ENCODE measurements at places on chromosomes 5 and 9.
A peak's percentile ranks its signal among the peaks of the same experiment; 100 is the strongest.

GRCh38 chr5:67964619-67965018 lies 250.9 kb upstream of the PIK3R1 start:
- no peak for DNase-seq

DNA sequence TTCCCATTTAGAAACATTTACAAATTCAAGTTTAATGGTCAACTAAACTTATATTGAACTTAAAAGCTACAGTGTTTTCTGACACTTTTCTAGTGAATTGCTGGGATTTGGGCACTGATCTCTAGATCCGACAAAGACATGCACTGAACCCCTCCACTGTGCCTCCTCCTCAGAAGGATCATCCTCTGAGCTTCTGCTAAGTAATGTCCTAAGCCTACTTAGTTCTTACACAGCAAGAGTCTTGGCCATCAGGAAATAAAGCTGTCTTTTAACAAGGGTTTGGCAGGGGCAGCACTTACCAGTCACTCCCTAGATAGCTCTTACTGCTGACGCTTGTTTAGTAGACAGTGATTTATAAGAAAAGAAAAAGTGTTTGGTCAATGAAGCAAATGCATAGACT lies 50.5 kb downstream of the FAM81B start:
- DNase-seq, result no peak

- no peak for DNase-seq
These were observed 115.2 kb downstream of the LHFPL2 start for GRCh38 chr5:78533356-78533755.

DNA sequence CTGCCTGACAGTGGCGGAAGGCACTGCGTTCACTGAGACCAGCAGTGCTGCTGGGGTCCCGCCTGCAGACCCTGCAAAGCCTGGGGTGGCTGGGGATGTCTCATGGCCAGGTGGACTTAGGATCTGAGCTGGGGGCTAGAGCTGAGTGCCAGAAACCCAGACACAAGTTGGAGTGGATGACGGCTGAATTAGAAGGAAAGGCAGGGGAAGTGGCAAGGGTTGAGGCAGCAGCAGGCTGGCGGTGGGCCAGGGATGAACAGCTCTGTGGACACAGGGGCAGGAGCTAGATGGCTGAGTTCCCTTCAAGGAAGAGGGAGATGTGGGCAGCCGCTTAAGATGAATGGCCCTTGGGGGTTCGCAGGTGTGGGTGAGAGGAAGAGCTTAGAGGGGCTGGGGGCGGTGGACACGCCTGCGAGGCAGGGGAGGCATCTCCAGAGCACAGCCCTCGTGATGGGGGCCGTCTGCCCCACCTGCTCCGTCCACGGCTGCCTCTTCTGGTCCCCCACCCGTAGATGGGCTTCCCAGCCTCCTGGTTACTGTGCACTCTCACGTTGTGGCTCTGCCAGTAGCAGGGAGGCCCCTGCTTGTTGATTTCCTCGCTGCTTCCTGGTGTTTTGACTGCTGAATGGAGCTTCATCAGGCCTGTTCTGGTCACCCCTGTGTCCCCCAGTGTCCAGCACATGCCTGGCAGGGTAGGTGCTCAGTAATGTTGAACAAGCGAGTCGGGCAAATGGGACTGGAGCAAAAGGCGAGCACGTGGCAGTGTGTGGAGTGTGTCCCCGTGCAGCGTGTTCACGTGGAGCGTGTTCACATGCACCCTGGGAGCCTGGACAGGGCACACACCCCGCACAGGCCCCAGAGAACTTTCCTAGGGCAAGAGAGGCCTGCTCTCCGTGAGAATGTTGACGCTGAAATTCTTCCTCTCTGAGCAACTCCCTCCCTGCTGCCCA lies 168.2 kb downstream of the CACNA1B start:
- DNase-seq, result no peak

DNA sequence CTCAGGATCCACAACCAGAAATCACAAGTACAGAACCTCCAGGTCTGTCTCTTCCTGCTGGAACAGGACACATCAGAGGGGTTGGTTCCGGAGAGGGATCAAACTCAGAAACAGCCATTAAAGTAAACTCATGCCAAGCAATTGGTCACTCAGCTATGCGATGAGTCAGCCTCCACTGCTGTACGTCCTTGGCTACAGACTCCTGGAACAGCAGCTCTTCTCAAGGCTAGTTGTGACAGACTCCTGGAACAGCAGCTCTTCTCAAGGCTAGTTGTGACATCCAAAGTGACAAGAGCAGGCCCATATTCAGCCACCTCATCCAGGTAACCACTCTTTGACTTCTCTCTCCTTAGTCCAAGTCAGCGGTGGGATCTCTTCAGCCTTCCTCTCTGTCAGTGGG lies at the start of gene SPINK13:
TSS of gene SPINK13 (plus strand) at position 229 of the 400 bp plus-strand sequence. CDS start 1,279 bp downstream, outside the sequence.
- no peak for DNase-seq

- no peak for DNase-seq
These were observed 380.7 kb downstream of the IRX2 start for GRCh38 chr5:2370626-2371418.

DNA sequence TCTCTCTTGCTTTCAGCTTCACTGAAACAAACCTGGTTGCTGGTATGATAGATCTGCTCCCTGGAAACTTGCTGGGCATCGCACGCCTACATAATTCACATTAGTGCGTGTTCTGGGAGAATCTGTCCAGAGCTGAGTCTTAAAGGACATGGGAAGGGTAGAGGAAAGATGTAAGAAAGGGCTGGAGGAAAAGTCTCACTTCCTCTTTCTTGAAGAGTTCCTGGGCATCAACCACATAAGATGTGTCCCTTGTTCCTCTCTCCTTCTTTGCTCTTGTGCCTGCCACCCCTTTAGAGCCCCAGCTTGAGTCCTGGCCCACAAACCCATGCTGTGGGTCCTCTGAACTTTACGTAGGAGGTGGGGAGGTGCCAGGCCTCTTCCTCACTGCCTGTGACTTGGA lies 205.3 kb upstream of the PANK3 start:
- DNase-seq, result no peak

GRCh38 chr5:141762790-141763368 lies 80.8 kb upstream of the ARAP3 start:
- DNase-seq, result no peak

DNA sequence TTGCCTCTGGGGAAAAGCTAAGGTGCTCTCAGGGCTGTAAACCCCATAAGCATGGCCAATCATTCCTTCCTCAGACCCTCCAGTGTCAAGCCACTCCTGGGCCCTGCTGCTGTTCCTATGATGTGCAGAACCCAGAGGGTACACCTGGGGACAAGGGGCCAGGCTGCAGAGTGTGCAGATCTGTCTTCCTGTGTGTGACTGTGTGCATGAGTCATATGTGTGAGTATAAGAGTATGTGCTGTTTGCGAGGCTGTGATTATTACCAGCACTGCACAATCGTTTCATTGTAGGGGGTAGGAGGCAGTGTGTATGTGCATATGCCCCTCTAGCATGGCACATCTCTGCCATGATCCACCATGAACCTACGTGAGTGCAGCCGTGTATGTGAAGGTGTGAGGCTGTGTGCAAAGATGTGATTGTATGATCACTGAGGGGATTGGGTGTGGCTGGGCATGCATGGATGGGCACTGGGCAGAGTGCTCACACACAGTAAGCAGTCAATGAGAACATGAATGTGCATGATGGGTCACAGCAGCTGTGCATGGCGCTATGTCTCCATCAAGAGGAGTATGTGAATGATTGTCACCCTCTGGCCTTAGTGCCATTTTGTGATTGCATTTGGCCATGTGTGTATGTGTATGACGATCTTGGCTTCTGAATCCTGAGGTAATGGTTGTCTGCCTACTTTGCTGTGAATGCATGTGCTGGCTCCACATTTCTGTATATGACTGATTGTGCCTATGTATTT lies 2.4 kb upstream of the OR1K1 start:
- no peak for DNase-seq

DNA sequence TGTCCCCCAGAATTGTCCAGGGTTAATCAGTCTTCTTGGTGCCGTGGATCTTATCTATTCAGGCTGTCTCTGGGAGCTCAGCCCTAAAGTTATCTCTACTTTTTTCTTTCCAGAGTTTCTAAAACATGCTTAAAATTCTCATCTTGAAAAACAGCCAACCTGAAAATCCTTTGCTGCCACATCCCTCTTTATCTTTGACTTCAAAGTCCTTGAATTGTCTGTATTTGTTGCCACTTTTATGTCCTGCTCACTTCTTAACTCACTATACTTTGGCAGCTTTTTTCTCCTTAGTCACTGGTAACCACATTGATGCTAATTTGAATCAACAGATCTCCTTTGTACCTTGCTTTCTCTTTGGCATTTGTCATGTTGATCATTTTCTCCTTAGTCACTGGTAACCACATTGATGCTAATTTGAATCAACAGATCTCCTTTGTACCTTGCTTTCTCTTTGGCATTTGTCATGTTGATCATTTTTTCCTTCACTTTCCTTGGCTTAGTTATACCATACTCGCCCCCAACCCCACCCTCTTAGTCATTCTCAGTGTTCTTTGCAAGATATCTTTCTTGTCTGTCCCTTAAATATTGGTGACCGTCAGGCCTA lies 8.5 kb downstream of the DMXL1 start:
- DNase-seq, result no peak

DNA sequence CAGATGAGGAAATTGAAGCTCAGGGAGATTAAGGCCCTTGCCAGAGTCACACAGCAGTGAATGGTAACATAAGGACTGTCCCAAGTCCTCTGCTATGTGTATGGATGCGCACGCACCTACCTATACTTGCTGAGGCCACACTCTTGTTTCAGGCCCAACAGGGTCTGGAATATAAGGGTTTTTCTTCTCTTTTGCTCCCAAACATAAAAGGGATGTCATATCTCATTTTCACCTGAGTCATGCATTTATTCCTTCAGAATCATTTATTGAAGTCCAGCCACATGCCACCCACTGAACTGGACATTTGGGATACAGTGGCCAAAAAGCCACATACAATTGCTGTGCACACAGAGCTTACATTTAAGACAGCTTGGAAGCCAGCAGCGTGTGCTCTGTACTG lies 92.0 kb downstream of the SH3TC2 start:
- DNase-seq, result no peak

- peak; percentile 71 for DNase-seq
These were observed 2.5 kb downstream of the TLE1 start for GRCh38 chr9:81686614-81687520.

- DNase-seq, result no peak
These were observed 264.3 kb upstream of the KCNN2 start for GRCh38 chr5:114097570-114097969.

DNA sequence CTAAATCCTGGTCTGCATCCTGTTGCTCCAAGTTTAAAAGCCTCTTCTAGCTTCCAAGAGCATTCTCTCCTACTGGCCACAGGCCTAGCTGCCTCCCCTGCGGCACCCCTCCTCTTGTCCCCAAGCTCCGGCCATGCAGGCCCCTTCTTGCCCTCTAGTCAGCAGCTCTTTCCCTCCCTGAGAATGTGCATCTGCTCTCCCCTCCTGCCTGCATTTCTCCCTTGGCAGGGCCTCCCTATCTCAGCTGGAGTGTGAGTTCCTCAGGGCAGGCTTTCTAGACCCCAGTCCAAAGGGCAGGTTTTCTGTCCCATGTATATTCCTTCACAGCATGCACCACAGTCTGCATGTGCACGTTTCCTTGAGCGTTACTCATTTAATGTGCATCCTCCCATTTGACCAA lies 24.6 kb upstream of the BARX1 start:
- DNase-seq, result no peak

DNA sequence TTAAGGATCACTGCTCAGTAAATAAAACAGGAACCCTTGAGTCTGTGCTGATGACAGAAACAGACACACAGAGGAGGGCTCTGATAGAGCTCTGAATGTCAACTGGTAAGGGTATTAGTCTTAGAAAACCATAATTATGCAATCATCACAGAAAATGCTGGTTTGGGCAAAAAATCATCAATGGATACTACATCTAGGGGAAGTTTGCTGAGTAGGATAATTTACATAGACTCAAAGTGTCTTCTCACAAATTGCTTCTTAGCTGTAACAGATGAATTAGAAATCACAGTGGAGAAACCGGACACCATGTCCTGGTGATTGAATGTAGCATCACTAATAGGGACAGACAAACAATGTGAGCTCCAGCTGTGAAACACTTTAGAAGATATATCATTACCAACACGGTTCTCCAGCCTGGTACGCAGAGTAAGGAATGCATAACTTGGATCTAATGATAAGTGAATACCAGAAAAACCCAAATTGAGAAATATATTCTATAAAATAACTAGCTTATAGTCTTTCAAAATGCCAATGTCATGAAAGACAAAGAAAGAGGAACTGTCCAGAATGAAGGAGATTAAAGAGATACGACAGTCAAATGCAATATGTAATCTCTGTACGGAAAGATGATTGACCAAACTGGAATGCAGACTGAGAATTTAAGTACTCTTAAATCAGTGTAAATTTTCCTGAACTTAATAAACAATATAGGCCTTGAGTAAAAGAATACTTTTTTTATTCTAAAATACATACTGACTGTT lies 17.3 kb downstream of the CHD1 start:
- DNase-seq, result no peak

GRCh38 chr5:111563031-111563822 lies 50.9 kb upstream of the STARD4 start:
- DNase-seq, result no peak

DNA sequence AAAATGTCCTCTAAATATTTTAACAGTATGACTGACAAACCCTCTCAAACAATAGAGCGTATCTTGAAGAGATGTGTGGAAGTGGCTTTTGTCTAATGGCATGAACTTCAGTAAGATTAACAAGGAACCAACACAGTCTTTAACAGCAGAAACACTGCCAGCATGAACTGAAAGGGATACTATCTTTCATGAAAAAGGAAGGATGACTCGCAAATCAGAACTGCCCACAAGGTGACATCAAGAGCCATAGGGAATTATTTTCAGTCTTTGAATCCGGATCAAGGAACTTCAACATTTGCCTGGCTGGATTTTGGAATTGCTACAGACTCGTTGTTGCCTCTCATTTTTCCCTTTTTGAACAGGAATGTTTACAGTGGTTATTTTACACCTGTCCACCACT lies 5.1 kb upstream of the HEXB start:
- DNase-seq, result no peak

GRCh38 chr5:174056064-174056847 lies 10.8 kb downstream of the NSG2 start:
- no peak for DNase-seq

DNA sequence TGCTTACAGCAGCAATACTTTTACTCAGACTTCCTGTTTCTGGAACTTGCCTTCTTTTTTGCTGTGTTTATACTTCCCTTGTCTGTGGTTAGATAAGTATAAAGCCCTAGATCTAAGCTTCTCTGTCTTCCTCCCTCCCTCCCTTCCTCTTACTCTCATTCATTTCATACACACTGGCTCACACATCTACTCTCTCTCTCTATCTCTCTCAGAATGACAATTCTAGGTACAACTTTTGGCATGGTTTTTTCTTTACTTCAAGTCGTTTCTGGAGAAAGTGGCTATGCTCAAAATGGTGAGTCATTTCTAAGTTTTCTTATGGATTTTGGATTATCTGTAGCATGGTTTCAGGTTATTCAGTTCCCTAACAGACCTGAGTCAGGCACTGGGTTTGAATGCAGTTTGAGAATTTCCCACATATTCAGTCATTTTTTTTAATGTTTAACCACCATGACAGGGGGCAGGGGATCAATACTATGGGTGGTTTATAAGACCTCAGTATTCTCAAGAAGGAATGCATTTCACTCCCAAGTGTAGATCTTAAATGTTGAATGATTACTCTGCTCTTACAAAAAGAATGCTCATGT lies at the start of gene IL7R:
TSS of gene IL7R (plus strand) at position 127 of the 587 bp plus-strand sequence. CDS start at position 214, 87 bp downstream.
- DNase-seq, result no peak

Measured in occipital lobe (tissue), 3 donors.